ENCODE measurements at places on chromosomes 7 and 10. TPM values are rescaled to one million over a fixed set of nuclear protein-coding genes. Genes with fewer than 3 reads are reported as not detected.

The NKX6-2 gene
- total RNA-seq: not detected

The NPC1L1 gene
- not detected for total RNA-seq

The SKIDA1 gene
- total RNA-seq: 0.48 TPM

The TMEM270 gene
- not detected for total RNA-seq

The FFAR4 gene
- not detected for total RNA-seq

The PTN gene
- total RNA-seq: 26.4 TPM

The GDF2 gene
- total RNA-seq: not detected

The PARD3 gene
- total RNA-seq: 30.0 TPM

The UCMA gene
- total RNA-seq: not detected

The METTL2B gene
- total RNA-seq: 29.2 TPM

The ANXA8L1 gene
- total RNA-seq: not detected

The HMX2 gene
- 0.10 TPM for total RNA-seq

The ABCB1 gene
- under 0.01 TPM for total RNA-seq

The C7orf33 gene
- total RNA-seq: not detected

The LRGUK gene
- under 0.01 TPM for total RNA-seq

The ATOH7 gene
- not detected for total RNA-seq

The NPSR1 gene
- total RNA-seq: not detected

The ZNF775 gene
- 3.4 TPM for total RNA-seq

The AKR1E2 gene
- total RNA-seq: 18.0 TPM

The MBLAC1 gene
- total RNA-seq: 1.6 TPM

The GHRHR gene
- total RNA-seq: not detected

All from RPMI7951 (cell line).